Panc1 (cell line): ENCODE measurements at places on chromosomes 3 and 15.

- no peak for DNase-seq
- no peaks in the 10 kb centered on the region for H3K36me3 ChIP-seq
- no peak overlapping the region for H3K4me3 ChIP-seq
- no peaks in the 10 kb centered on the region for H3K4me1 ChIP-seq
These were observed 545.6 kb upstream of the ZNF385D start for GRCh38 chr3:22296601-22297000.

DNA sequence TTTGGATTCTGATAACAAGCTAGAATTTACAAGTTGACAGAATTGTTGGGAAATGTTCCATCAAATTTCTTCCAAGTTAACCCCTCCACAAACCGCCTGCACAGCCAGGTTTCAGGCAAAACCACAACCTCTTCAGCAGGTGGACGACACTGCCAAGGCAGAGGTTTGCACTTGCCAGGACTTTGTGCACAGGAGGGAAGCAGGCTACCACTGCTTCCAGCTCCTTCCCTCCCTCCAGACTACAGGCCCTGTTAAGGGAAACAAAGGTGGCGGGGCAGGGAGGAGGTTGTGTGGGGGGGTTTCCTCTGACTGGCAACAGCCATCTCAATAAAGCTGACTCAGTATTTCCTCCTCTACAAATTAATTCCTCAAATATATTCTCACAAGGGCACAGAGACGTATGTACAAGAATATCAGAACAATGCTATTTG lies 42.2 kb downstream of the TBC1D2B start:
- peaks cover 26% of the 10 kb centered on the region for H3K4me1 ChIP-seq
- peaks cover 4% of the 10 kb centered on the region for H3K36me3 ChIP-seq
- peak overlapping the region; percentile 10; the same call in 1 of the 2 replicates for H3K27ac ChIP-seq
- H3K4me3 ChIP-seq = no peak overlapping the region

DNA sequence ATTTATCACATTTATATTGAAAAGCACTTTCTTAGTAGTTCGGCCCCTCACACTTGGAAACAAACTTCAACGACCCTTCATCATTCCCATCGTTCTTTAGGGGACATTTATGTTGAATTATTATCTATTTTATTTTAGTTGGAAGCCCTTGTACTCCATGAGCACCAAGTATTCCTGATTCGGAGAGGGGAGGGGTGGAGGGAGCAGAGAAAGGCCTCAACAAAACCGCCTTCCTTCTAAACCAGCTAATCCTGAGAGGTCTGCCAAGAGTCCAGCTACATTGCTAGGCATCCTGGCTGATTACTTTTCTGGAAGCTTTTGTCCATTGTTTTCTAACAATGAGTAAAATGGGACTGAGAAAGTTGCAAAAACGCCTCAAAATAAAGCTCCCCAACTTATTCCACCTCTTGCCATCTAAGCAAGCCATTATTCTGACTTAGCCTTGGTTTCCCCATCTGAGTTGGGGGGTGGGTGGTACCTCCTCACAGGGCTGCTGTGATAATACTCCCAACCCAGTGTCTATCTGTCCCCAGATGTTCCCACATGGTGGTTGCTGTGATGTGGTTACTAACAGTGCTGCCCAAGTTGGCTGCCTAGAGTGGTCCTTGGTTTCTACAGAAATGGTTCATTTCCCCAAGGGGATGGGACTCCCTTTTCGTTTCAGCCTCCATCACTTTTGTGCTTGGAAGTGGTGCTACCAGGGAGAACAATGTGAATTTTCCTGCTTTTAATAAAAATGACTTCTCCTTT lies 1.2 kb upstream of the TMEM158 start:
- H3K4me3 ChIP-seq = no peak overlapping the region
- no peak overlapping the region for H3K27ac ChIP-seq
- H3K4me1 ChIP-seq = peaks cover 6% of the 10 kb centered on the region
- H3K27me3 ChIP-seq = no peaks in the 10 kb centered on the region; the same call in none of the 2 replicates
- H3K36me3 ChIP-seq = no peaks in the 10 kb centered on the region

DNA sequence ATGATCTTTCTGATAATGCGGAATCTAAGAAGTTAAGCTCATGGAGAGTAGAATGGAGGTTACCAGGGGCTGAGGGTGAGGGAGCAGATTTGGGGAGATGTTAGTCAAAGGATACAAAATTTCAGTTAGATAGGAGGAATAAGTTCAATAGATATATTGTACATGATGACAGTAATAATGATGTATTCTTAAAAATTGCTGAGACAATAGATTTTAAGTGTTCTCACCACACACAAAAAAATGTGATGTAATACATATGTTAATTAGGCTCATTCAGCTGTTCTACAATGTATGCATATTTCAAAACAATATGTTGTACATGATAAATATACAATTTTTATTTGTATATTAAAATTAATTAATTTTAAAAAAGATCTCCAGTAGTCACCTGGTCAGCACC lies 81.4 kb downstream of the PGPEP1L start:
- DNase-seq = no peak
- peaks cover 9% of the 10 kb centered on the region for H3K36me3 ChIP-seq
- H3K27me3 ChIP-seq = no peaks in the 10 kb centered on the region
- H3K4me3 ChIP-seq = no peak overlapping the region

DNA sequence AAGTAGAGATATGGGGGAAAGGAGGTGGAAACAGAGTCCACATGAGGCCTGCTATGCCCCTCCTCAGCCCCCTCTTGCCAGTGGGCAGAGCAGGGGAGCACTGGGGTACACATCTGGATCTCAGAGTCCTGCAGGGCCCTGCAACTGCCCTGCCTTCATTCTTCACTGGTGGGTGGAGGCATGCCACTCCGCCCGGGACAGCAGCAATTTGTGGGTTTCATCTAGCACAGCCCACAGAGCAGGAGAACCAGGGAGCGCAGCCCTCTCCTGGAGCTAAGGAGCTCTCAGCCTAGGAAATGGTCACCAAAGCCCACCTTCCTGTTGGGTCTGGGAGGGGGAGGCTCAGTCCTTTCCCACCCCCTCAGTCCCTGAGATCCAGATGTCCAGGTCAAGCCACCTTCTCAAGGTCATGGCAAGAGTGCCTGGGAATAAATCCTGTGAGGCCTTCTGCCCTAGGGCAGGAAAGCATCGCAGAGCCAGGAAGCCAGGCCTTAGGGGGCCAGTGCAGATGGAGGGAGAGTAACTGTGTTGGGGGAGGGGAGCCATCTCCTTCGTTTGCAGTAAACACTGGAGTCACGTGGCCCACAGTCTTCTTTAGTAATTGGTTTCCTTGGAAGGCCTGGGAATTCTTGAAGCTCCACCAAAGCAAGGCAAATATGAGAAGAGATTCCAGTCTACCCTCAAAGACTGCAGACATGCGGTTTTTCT lies 31.0 kb downstream of the ANP32A start:
- peak overlapping the region; percentile 34; the same call in 1 of the 2 replicates for H3K27ac ChIP-seq
- H3K27me3 ChIP-seq = no peaks in the 10 kb centered on the region
- H3K36me3 ChIP-seq = peaks cover 12% of the 10 kb centered on the region
- H3K4me1 ChIP-seq = peaks cover 50% of the 10 kb centered on the region
- no peak for DNase-seq

- no peaks in the 10 kb centered on the region for H3K36me3 ChIP-seq
- H3K27me3 ChIP-seq = no peaks in the 10 kb centered on the region
- H3K4me3 ChIP-seq = no peak overlapping the region
- no peaks in the 10 kb centered on the region for H3K4me1 ChIP-seq
These were observed 7.7 kb downstream of the SNX4 start for GRCh38 chr3:125512135-125512920.

GRCh38 chr3:34582055-34582454 lies 783.6 kb downstream of the PDCD6IP start:
- DNase-seq = no peak
- H3K36me3 ChIP-seq = no peaks in the 10 kb centered on the region
- no peaks in the 10 kb centered on the region for H3K4me1 ChIP-seq
- no peak overlapping the region for H3K4me3 ChIP-seq

DNA sequence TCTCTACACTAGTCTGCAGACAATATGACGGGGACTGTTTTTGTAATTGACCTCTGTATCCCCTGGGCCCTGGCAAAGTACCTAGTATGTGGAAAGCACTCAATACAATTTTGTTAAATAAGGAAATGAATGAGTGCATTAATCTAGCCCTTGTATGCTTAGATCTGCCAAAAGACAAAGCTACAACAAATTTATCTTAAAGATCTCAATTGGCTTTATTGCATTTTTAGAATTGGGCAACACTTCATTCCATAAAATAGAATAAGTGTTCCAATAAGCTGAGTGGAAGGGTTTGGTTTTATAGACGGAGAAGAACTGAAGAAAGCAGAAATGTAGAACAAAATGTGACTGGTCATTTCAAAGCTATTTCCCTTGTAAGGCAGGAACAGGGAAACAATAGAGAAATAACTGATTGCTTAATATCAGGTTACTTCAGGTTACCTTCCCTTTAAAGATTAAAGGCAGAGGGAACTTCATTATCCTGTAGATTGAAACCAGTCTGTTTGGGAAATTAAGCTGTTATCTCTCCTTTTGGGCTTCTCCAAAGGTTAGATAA lies 108.3 kb upstream of the MME start:
- no peak for DNase-seq
- no peaks in the 10 kb centered on the region for H3K36me3 ChIP-seq
- H3K27me3 ChIP-seq = no peaks in the 10 kb centered on the region
- H3K27ac ChIP-seq = no peak overlapping the region
- no peaks in the 10 kb centered on the region for H3K4me1 ChIP-seq

GRCh38 chr15:40926659-40927494 lies 2.3 kb upstream of the DLL4 start:
- peaks cover 3% of the 10 kb centered on the region; the same call in 1 of the 2 replicates for H3K27me3 ChIP-seq
- no peaks in the 10 kb centered on the region for H3K36me3 ChIP-seq
- no peak overlapping the region for H3K27ac ChIP-seq
- no peak for DNase-seq
- H3K4me3 ChIP-seq = no peak overlapping the region
